ENCODE measurements at places on chromosomes 1 and 21.

DNA sequence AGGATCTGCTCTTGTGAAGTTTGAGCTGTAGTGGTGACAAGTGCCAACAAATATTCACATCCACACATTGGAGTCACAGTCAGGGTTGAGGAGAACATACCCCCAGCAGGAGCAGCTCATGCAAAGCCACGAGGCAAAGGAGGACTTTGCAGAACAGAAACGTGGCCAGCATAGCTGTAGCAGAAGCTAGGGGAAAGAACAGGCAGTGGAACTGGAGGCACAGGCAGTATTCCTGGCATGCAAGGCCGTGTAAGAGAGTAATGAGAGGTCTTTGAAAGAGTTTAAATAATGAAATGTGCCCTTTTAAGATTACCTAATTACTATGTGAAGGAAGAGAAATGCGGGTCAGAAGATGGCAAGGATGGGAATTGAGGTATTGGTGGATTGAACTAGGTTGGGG is 40.9 kb upstream of the IKBKE start:
- DNase-seq: no peak

GRCh38 chr1:39788426-39788757 is 273 bp downstream of the BMP8B start:
- peak; percentile 17 for DNase-seq

GRCh38 chr1:84972377-84972987 is 24.4 kb downstream of the MCOLN2 start:
- no peak for DNase-seq

- DNase-seq: no peak
Measured at GRCh38 chr21:36551731-36552433, 72.0 kb upstream of the CLDN14 start.

DNA sequence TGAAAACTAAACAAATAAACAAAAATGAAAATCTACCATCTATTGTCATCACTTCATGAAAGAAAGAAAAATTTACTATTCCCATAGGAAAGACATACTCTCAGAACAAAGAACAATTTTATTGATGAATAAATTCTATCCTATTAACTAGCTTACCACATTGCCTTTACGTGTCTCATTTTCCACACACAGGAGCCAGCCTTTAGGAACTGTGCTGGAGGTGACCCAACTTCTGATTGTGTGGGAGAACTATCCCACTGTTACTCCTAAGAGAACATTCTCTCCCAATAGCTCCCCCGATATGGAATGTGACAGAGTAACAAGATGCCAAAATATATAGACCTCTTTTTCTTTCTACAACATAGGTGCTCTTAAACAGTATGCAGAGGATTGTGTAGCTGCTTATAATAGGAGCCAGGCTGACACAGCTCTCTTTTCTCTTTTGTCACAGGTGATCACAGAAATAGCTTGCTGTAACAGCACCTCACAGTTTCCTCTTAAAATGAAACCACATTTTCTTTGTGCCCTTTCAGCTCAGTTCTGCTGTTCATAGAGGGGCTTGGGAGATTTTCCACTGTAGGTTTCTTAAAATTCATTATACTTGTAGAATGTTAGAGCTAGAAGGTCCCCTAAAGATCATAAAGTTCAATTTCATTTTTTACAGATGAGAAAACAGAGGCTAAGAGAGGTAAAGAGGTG is 35.5 kb downstream of the C21orf91 start:
- no peak for DNase-seq

Data from NCI-H345 (cell line).